ENCODE measurements at places on chromosomes 16 and 17. TPM values are rescaled to one million over a fixed set of nuclear protein-coding genes. Genes with fewer than 3 reads are reported as not detected.

The MPV17L gene
- total RNA-seq: 0.72 TPM

The CPNE7 gene
- total RNA-seq: 1.7 TPM

The TMC5 gene
- total RNA-seq: not detected

The LPCAT2 gene
- 18.5 TPM for total RNA-seq

The CCL14 gene
- total RNA-seq: not detected
